Frontal cortex (tissue), 4 donors: ENCODE measurements at places on chromosomes 13 and 19. TPM values are rescaled to one million over a fixed set of nuclear protein-coding genes. Genes with fewer than 3 reads are reported as not detected.
A peak's percentile ranks its signal among the peaks of the same experiment; 100 is the strongest.

The TMIGD2 gene
- not detected for total RNA-seq

The ZNF540 gene
- 21.6 TPM for total RNA-seq

DNA sequence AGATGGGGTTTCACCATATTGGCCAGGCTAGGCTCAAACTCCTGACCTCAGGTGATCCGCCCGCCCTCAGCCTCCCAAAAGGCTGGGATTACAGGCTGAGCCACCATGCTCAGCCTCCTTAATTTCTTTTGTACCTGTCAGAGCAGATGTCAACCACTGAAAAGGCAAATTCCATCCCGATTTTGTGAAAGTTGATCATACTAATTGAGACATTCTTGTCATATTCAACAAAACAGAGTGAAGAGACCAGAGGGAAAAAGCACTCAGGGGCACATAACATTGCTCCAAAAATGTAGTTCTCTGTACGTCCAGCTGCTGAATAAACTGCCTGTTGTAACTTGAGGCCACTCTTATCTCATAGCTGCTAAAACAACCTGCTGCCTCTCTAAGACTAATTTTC is 27.4 kb upstream of the PSPC1 start:
- DNase-seq: no peak

DNA sequence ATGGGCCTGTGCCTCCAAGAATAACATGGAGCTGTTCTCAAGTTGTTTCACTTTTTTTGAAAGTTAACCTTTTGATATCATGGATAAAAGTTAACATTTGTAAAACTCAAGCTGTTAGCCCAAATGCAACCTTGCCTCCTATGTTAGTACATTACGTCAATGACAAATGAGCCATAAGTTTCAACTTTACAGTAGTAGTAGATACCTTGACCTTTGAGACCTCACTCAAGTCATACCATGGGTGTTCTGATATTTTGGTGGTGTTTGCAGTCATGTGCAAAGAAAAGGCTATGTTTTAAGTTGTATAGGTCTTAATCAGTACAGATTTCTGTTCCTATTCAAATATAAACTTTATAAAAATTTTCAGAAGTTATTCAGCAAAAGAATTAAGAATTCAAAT is 539.2 kb downstream of the GPC6 start:
- no peak for DNase-seq

- DNase-seq: no peak
Measured at GRCh38 chr19:17646441-17646840, 41.7 kb downstream of the UNC13A start.

GRCh38 chr13:31765138-31765785 is 25.9 kb downstream of the RXFP2 start:
- no peak for DNase-seq

DNA sequence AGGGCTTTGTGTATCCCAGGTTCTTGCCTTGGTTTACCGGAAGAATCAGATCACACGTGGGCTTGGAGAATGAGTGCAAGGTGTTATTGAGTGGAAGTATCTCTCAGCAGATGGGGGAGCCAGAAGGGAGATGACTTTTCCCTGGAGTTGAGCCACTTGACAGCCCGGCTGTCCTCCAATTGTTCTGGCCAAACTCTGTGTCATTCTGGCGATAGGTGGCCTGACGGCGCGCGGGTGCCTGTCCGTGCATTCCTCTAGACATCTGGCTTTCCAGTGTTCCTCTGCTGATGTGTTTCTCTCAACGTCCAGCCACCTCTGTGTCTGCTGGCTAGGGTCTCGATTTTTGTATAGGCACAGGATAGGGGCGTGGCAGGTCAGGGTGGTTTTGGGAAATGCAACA is 181.9 kb downstream of the SHISA2 start:
- no peak for DNase-seq

GRCh38 chr13:34847766-34848165 is 94.3 kb upstream of the NBEA start:
- DNase-seq: no peak

GRCh38 chr19:19110410-19111135 is 27.7 kb downstream of the TMEM161A start:
- no peak for DNase-seq

GRCh38 chr19:48544856-48545750 is 6.9 kb upstream of the SULT2B1 start:
- DNase-seq: no peak

- no peak for DNase-seq
Measured at GRCh38 chr19:44869733-44870470, 21.2 kb upstream of the TOMM40 start.

The CBY2 gene
- not detected for total RNA-seq

The GIPR gene
- 0.41 TPM for total RNA-seq

The PABPC3 gene
- total RNA-seq: 0.41 TPM

DNA sequence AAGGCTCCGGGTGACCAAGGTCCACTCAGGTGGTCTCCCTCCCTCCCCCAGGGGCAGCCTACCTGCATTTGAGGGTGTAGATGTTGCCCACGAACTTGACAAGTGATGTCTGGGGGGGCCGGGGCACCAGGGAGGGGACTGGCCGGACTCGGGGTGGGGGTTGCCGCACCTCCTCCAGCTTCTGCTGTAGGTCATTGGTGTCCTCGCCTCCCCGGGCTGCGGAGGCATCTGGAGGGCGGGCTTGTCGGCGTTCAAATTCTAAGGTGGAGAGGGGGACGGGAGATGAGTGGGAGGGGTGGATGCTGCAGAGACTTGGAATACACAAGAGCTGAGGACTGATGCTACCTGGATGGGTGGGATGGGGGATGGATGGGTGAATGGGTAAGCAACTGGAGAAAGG is 5.3 kb upstream of the AKAP8L start:
- no peak for DNase-seq

DNA sequence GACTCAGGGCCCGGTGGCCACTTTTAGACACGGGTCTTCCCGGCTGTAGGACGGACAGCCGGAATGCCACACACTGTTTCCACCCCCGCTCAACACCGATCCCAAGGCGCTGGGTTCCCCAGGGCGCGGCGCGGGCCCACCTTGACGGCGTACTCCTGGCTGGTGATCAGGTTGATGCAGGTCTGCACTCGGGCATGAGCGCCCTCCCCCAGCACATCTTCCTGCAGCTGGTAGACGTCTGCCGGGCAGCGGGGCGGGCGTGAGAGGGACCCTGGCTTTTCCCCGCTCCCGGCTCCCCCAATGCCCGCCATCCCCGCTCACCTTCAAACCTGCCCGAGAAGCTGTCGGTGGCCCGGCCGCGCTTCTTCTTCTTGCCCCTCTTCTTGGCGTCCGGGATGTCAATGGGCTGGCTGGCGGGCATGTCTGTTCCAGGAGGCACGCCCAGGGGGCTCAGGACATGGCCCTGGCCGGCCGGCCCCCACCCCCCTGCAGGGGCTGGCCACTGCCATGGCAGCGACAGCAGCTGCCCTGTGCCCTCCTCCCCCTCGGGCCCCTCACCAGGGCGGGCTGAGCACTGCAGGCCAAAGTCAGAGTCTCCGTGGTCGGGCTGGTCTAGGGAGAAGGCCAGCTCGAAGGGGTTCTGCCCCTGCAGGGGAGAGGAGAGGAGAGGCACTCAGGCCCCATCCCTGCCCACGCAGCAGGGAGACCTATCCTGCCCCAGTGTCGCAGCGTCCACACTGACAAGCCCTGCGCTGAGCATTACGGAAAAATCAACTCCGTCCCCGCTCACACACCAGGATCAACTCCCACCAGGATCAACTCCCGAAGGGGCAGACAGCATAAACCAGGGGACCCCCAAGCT is 4.8 kb downstream of the MKNK2 start:
- DNase-seq: no peak

- no peak for DNase-seq
Measured at GRCh38 chr19:30637926-30638325, 265.7 kb downstream of the ZNF536 start.

The IGFL2 gene
- 0.82 TPM for total RNA-seq

DNA sequence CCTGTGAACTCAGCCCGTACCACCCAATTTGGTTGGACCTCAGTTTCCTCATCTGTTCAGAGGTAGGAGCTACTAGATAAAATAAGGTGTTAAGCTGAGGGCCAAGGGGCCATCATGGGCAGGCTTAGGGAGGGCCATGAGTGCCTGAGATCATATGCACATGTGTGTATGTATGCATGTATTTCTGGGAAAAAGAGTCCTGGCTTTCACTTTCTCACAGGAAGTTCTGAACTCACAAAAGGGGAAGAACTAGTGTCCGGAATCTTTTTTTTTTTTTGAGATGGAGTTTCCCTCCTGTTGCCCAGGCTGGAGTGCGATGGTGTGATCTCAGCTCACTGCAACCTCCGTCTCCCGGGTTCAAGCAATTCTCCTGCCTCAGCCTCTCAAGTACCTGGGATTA is 18.9 kb downstream of the TGFB1 start:
- DNase-seq: no peak

DNA sequence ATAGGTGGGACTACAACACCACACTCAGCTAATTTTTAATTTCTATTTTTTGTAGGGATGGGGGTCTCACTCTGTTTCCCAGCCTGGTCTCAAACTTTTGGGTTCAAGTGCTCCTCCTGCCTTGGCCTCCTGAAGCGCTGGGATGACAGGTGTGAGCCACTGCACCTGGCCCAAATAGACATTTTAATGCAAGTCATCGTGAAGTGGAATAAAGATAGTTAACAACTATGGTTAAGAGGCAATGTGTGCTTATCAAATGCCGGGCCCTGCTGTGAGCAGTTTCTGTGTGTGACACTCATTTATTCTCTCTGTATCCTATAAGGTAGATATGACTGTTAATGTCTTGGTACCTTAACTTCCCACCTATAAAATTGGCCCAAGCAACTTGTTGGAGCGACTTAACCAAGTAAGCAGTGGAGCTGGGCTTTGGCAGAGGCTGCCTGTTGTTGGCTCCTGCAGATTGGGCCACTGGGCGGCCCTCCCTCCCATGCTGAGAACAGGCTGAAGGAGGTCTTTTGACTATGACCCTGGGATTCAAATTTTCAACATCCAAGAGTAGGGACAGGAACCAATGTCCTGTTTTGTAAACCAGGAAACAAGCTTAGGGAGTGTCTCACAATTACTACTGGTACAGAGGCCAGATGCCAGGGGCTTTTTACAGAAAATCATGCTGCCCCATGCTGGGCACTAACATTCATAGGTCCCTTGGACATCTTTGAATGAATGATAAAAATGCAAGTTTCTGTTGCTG is 450.7 kb downstream of the TSHZ3 start:
- no peak for DNase-seq

- no peak for DNase-seq
Measured at GRCh38 chr13:97948041-97948440, 5.4 kb upstream of the IPO5 start.

DNA sequence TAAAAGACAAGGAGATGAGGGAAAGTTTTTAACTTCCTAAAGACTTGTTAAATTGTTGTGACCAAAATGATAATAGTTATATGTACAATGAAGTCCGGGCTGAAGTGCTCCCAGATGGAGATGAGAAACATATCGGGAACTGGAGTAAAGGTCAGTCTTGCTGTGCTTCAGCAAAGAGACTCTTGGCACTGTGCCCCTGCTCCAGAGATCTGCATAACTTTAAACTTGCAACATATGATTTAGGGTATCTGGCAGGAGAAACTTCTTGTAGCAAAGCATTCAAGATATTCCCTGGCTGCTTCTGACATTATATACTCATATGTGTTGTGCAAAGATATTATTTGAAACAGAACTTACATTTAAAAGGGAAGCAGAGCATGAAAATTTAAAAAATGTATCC is 786.6 kb upstream of the SLITRK6 start:
- DNase-seq: no peak

- DNase-seq: peak; percentile 58
Measured at GRCh38 chr19:5913739-5914357, at the start of gene CAPS. Gene CAPS, plus strand, starts transcription at chr19:5914254. Its CDS starts 153 bp downstream, at chr19:5914407.

DNA sequence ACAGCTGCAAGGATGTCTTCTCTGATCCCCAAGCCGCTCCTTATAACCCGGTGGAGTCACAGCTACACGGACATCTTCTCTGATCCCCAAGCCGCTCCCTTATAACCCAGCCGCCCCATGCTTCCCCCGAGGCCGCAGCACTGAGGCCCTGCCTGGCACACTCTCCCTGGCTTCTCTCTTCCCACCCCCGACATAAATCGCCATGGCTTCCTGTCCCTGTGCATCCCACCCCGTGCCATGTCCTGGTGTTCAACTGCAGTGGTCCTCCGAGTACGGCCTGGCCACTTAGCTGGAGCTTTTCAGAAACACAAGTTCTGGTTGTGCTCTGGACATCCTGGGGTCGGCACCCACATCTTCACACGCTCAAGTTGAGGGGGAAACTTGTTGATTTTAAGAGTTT is 60.4 kb downstream of the RASA3 start:
- DNase-seq: no peak

- no peak for DNase-seq
Measured at GRCh38 chr13:26786651-26787295, 26.2 kb upstream of the GPR12 start.

DNA sequence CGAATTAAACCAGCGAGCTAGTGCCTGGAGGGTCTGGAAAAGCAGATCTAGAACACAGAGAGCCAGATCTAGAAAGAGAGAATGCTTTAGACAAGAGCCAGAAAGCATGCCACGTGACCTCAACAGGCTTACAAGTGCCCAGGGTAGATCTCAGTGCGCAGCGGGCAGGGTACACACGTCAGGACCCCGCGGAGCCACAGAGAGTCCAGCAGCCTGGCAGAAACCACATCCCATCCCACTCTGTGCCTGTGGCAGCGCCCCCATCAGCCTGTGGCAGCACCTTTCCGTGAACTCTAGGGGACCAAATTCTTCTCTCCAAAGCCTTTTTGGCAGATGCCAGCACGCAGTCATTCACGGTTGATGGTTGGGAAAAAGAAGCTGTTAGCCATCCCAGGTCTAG is 5.9 kb downstream of the ARHGEF1 start:
- DNase-seq: no peak

The ZNF726 gene
- total RNA-seq: 9.8 TPM

DNA sequence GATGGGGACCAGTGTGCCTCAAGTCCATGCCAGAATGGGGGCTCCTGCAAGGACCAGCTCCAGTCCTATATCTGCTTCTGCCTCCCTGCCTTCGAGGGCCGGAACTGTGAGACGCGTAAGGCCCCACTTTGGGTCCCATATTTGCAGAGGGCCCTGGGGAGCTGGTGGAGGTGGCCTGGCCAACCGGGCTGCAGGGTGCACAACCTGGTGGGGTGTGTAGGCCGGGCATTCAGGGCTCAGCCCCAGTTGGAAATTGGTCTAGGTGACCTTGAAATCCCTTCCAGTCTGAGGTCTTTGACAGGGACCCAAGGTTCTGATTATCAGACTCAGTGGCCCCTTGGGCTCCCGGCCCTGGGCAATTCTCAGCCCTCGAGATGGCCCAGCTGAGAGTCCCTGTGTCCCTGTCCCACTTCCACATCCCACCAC is 8.3 kb downstream of the F7 start:
- no peak for DNase-seq

The LILRB5 gene
- total RNA-seq: under 0.01 TPM

DNA sequence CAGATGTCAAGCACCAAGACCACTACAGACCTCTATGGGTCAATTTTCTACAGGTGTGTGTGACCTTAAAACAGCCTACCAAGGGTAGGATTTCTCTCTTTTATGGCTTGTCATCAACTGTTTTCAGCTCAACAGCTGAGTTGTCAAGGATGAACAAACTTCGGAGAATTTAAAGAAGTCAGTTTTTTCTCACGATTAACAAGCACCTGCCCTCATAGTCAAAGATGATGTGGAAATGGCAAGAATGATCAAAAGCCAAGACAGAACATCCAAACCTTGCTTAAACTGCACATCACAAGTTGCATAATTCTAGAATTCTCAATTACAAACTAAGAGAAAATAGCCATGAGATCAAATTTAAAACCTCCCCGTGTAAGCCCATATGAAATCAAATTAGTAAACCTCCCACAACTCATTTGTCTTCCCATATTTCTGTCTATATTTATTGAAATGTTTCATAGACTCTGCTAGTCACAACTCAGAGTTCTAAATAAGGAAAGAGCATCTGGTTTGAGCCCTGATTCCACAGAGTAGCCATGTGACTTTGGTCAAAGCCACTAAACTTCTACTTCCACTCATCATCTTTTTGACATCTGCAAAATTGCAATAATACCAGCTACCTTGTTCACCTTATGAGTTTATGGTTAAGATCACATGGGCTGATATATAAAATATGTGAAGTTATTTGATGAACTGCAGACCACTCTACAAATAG is 521.5 kb upstream of the HTR2A start:
- DNase-seq: no peak
